ENCODE measurements at places on chromosomes 12 and 14.

DNA sequence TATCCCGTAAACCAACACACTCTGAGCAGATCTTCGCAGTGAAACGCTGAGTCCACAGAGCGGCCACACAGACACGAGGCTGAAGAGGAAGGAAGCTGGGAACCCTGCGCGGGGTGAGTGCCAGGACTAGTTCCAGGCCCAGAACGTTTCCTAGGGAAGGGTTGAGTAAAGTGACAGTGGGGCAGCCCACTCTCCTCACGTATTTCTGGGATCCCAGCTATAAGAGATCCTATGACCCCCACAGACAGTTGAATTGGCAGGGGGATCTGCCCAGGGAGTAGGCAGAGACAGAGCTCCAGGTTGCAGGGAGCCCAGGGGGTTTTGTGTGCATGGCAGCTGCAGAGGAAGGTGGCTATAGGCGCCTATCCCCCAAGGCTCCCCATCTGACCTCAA is 51.1 kb downstream of the GTF2A1 start:
- peak; percentile 14 for DNase-seq

- DNase-seq, result peak; percentile 21
These were observed 1.5 kb downstream of the COL2A1 start for GRCh38 chr12:48002773-48003218.

DNA sequence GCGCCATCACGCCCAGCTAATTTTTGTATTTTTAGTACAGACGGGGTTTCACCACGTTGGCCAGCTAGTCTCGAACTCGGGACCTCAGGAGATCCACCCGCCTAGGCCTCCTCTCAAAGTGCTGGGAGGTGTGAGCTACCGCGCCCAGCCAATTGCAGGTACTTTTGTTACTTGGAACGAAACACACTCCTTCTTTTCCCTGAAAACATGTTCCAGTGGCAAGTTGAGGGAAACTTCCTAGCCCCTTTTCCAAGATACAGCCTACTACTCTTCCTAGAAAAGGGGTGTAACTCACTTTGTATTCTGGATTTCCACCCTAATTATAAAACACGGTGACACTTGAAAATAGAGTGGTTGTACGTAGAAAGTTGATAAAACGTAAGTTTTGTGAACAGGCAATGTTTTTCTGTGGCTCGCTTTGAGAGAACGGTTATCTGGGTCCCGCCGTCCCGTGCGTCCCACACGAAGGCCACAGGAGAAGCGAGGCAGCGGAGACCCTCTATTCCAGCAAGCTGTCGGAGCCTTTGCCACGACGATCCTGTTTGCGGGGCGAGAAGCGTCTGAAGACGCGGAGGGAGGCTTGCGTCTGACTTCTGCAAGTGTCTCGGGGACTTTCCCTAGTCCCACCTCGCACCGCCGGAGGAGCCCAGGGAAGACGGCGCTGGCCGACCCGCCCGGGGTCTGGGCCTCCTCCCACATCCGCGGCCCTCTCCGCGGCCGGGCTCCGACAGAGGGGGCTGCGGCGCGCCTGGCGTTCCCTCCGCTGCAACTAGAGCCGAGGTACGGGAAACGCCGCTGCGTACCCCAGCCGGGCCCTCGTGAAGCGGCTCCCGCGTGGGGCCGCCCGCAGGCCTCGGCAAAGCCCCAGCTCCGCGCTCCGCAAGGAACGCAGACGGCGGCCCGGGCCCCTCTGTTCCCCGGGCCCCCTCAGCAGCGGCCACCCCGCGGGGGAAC is 745 bp downstream of the CDCA4 start:
- DNase-seq, result no peak

GRCh38 chr12:67269633-67270573 is 745 bp downstream of the CAND1 start:
- DNase-seq, result peak; percentile 18

GRCh38 chr12:43306066-43306465 is 245.9 kb downstream of the ADAMTS20 start:
- no peak for DNase-seq

DNA sequence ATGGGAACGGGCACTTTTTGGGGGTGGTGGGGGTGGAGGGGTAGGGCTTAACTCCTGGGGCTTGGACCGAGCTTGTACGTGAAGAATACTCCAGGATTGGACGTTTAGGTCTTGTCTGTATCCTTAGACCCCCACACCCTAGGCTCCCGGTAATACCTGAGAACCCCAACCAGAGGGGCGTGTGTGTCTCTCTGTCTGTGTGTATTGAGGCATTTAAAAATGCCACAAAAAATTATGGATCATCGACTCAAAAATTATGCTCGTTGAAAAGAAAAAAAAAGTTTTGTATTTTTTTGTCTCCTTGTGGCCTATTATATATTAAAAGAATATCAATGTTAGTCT is 459 bp downstream of the PPFIBP1 start:
- DNase-seq, result no peak
